NCI-H226 (cell line): ENCODE measurements at places on chromosomes 4 and X.

DNA sequence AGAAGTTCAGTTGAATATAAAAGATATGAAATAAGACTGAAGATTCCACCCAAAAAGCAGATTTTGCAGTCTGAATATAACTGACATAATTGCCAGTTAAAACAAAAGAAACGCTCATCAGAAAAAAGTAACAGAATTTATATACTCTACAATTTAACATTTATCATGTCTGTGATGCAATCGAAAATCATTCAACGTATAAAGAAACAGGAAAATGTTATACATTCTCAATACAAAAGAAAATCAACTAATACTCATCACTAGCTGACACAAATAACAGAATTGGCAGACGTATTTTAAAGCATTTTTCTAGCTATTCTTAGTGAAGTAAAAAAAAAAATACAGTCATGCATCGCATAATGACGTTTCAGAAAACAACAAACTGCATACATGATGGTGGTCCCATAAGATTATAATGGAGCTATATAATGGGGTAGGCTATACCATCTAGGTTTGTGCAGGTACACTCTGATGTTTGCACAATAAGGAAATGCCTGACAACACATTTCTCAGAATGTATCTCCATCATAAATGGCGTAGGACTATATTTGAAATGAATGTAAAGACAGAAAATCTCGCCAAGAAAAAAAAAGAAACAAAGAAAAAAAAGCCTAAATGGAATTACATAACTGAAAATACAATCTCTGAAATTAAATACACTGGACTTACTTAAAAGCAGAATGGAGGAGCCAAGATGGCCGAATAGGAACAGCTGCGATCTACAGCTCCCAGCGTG lies 34.3 kb downstream of the OR13H1 start:
- DNase-seq = no peak

DNA sequence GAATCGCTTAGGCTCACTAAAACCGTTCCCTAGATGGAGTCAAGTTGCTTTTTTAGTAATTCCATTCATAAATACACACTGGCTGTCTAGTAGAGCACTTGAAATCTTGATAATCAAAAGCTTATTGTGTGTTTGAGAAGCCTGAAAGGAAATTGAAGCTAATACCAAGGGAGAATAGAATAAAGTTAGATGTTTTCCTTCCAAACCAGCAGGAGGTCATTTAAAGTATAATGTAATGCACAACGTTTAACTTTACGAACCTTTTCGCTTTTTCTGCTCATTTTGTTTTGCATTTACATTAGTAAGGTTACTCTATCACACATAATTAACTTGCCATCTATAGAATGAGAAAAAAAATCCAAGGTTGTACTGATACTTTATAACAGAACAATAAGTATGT lies 440.9 kb downstream of the NKX6-1 start:
- no peak for DNase-seq

DNA sequence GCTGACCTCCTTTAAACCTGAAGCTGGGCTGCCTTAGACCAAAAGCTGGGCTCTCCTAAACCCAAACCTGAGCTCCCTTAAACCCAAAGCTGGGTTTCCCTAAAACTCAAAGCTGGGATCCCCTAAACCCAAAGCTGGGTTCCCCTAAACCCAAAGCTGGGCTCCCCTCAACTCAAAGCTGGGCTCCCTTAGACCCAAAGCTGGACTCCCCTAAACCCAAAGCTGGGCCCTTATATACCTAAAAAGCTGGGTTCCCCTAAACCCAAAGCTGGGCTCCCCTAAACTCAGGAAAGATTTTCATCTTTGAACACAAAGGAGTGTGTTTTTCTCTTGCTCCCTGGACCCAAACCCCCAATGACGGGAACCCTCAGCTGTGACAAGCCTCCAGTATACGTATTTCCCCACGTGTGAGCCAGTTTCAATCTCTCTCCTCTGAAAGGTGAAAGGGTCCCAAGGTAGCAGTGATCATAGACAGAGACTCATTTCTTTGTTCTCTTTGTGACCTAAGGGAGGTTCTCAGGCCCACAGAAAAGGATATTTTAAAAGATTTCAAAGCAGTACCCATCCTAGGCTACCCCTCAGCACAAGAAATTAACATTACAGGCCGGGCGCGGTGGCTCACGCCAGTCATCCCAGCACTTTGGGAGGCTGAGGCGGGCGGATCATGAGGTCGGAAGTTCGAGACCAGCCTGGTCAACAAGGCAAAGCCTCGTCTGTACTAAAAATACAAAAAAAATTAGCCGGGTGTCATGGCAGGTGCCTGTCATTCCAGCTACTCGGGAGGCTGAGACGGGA lies 31.3 kb upstream of the ASMTL start:
- no peak for DNase-seq

GRCh38 chrX:43582540-43582913 lies 73.6 kb upstream of the MAOA start:
- no peak for DNase-seq

- DNase-seq = no peak
These were observed 57.6 kb upstream of the RBPJ start for GRCh38 chr4:26263165-26263564.

GRCh38 chrX:9710332-9710731 lies 55.3 kb downstream of the GPR143 start:
- no peak for DNase-seq

DNA sequence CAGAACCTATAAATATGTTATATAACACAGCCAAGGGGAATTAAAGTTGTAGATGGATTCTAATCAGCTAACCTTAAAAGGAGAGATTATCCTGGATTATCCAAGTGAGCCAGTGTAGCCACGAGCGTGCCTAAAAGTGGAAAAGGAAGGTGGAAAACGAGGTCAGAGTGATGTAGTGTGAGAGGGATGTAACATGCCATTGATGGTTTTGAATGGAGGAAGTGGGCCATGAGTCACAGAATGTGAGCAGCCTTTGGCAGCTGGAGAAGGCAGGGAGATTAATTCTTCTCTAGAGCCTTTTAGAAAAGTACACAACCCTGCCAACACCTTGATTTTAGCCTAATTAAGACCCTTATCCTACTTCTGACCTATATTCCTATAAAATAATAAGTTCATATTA lies 149.1 kb downstream of the SLC39A8 start:
- DNase-seq = peak; percentile 54

- DNase-seq = no peak
These were observed 15.9 kb upstream of the UBE2D3 start for GRCh38 chr4:102843273-102843672.

DNA sequence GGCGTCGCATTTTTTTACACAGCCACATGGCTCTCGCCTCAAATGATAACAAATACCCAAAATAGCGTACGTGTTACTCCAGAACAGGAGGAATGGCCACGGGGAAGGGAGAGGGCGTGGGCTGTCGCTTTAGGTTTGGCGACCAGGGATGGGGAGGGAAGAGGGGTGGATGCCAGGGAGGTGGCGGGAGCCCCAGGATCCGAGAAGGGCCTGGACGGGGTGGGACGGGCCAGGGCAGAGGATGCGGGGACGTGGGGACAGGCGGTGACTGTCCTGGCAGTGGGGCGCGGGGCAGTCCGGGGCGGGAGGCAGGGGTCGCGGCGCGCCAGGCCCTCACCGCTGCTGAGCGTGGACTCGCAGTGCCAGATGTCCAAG lies 631 bp downstream of the TMEM47 start:
- DNase-seq = no peak

DNA sequence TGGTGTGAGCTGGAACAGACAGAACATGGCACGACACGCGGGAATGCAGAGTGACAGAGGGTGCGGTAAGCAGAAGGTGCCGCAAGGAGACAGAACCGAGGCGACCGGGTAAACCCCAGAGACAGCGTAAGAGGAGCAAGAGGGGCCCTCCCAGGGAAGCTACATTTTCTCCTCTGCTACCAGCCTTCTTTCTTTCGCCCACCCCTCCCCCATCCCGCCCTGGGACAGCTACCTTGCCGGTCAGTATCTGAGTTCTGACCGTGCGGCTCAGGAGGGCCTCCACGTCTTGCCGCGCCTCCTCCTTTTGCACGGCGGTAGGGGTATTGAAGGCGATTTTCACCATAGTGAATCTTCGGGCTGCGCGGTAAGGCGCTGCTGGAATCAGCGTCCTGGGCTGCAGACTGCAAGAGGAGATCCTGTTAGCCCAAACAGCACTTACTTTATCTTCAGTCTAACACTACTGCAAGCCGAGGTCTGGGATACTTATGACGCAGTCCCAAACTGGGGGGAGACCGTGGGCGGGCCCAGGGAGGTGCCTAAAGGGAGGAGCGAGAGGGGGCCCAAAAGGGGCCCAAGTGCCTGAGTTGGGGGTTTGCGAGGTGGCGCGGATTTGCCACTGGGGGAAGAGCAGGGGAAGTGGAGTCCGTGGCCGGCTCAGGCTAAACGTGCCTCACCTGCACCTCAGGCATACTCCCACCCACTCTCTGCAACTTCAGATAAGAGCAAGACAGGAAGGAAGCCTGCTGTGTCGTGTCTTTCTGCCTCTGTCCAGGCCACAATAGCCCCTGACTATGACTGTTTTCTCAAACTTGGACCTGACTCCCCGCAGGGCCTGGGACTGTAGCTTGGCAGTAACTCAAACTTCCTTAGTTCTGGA lies at the start of gene ITM2A:
ITM2A (minus strand) TSS at position 462 of the 877 bp plus-strand sequence; CDS start at position 343, 119 bp downstream.
- DNase-seq = no peak

DNA sequence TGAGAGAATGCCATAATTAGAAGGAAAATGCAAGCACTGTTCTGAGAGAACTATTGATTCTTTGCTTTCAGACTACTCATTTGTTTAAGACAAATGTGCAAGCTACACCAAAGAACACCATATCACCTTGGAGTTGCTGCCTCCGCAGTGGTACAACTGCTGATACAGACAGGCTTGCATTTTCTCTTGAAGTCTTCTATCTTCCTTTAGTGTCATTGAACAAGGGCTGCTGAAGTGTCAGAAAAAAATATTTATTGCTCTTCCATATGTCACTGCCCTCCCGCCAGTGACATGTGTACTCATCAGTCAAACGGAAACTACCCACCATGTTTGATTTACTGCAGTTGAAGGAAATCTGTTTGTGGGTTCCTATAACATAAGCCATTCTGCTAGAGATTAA lies 318.3 kb upstream of the MAGEB18 start:
- DNase-seq = no peak

DNA sequence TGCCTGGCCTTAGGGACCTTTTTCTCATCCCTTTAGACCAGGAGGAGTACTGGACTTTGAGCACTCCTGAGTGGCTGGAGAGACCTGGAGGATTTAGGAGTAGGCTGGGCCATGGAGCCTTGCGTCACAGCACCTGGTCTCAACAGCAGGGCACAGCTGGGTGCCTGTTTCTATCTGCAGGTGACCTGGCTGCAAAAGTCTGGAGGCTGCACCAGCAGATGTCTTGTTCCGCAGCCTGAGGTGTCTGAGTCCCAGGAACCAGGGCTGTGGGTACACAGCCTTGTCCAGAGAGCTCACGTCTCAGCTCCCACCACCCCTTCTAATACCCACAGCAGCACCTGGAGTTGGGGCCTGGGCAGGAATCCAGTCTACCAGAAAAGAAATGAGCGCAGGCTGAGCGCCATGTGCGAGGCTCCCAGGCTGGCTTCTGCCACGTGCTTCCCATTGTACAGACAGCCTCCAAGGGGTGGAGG lies 5.0 kb upstream of the NSD2 start:
- DNase-seq = no peak

- DNase-seq = no peak
These were observed 244.1 kb upstream of the TEX13A start for GRCh38 chrX:105464618-105465017.

DNA sequence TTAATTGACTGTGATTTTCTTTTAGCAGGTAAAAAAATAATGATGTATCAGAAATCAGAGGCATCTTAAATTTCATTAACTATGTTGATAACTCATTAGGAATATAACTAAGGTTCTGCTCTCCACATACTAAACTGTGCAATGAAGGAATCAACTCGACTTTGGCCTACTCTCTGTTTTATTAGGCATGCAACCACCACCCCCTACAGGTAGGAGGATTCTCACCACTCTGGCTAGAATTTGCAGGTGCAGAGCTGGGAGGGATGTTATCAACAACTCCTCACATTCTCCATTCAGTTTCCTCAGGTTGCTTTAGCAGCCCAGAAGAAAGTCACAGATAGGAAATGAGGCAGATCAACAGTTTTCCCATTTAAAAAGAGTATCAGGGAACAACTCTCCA lies 160.1 kb downstream of the COX18 start:
- peak; percentile 32 for DNase-seq

GRCh38 chr4:110837896-110838450 lies 215.1 kb upstream of the PITX2 start:
- DNase-seq = no peak

GRCh38 chr4:98626350-98626749 lies 32.1 kb downstream of the TSPAN5 start:
- DNase-seq = peak; percentile 94

DNA sequence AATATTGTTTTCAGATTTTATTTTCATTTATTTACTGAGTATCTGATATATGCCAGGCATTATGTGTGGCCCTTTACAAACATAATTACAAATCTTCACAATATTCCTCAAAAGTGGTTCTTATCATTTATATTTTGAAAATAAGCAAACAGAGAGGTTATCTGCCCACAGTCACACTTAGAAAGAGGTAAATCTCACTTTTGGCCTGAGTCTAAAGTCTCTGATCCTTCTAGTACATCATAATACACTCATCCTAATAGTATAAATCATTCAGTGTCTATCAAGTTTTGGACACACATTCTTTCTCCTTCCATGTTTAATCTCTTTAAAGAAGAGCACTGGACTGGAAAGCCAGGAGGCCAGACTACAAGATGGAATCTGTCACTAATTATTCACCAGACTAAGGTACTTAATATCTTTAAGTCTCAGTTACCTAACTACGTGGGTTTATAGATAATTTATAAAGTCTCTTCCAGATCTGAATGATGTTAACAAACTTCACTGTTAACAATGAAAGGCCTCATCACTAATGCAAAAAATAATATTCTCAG lies 281.3 kb downstream of the PPP3CA start:
- DNase-seq = no peak

GRCh38 chr4:49032440-49033161 lies 46.5 kb downstream of the CWH43 start:
- no peak for DNase-seq

GRCh38 chr4:183499801-183500200 lies 5.1 kb upstream of the ING2 start:
- no peak for DNase-seq

DNA sequence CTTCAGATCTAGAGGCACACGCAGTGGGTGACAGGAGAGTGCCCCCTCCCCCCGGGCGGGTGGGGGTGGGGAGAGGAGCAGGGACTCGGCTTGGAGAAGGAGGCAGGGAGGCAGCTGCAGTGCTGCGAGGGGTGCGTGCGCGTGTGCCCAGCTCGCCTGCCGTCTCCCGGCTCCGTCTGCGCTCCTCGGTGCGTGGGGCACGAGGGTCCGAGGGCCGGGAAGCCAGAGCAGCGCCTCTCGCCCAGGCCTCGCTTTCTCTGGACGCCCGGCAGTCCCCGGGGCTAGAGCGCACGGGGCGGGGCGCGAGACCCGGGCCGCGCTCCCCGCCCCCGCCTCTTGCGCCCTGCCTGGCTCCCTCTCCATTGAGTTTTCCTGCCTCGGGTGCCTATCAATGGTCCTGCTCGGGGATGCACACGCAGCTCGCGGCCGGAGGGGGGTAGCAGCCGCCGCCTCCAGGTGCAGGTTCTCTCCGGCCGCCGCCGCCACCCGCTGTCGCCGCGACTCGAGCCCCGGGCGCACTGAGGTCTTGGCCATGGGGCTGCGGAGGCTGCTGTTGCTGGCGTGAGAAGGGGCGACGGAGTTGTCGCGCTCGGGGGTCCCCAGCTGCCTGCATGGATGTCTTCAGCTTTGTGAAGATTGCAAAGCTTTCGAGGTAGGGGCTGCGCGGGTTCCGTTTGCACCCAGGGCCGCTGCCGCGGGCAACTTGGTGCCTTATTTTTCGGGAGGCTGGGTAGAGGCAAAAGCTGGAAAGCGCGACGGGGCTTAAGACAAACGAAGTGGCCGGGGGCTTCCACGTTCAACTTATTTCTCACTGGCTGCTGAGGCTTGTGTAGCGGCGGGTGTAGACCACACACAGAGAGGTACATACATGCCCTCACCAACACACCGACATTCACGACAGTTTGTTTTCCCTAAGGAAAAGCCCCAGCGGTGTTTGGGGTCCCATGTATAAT lies at the start of gene FRMPD4:
FRMPD4 (plus strand) TSS at position 113 of the 953 bp plus-strand sequence; CDS start at position 612, 499 bp downstream.
- no peak for DNase-seq
